ENCODE measurements at places on chromosomes 5 and 9. TPM values are rescaled to one million over a fixed set of nuclear protein-coding genes. Genes with fewer than 3 reads are reported as not detected.

- no peak overlapping the region for H3K27ac ChIP-seq
- no peak overlapping the region for H3K4me3 ChIP-seq
- H3K27me3 ChIP-seq = no peaks in the 10 kb centered on the region
- DNase-seq = no peak
- H3K36me3 ChIP-seq = peaks cover 40% of the 10 kb centered on the region
Observed at GRCh38 chr9:100324594-100325200, 28.0 kb downstream of the TEX10 start.

DNA sequence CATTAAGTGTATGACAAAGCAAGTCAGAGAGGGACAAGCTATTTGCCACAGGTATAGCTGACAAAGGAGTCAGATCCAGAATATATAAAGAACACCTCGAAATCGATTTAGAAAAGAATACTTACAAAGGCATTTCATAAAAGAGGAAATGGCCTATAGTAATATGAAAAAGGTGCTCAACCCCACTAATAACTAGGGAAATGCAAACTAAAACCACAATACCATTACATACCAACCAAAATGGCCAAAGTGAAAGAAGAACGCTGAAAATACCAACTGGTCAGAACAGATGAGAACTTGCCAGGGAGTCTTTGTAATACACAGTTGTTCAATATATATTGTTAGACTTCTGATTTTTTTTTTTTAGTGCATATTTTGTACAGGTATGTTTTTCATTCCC, 152.9 kb downstream of the CDC42SE2 start:
- no peak for DNase-seq
- H3K27ac ChIP-seq = peak overlapping the region; percentile 19
- peaks cover 33% of the 10 kb centered on the region for H3K36me3 ChIP-seq
- no peak overlapping the region for H3K4me3 ChIP-seq

DNA sequence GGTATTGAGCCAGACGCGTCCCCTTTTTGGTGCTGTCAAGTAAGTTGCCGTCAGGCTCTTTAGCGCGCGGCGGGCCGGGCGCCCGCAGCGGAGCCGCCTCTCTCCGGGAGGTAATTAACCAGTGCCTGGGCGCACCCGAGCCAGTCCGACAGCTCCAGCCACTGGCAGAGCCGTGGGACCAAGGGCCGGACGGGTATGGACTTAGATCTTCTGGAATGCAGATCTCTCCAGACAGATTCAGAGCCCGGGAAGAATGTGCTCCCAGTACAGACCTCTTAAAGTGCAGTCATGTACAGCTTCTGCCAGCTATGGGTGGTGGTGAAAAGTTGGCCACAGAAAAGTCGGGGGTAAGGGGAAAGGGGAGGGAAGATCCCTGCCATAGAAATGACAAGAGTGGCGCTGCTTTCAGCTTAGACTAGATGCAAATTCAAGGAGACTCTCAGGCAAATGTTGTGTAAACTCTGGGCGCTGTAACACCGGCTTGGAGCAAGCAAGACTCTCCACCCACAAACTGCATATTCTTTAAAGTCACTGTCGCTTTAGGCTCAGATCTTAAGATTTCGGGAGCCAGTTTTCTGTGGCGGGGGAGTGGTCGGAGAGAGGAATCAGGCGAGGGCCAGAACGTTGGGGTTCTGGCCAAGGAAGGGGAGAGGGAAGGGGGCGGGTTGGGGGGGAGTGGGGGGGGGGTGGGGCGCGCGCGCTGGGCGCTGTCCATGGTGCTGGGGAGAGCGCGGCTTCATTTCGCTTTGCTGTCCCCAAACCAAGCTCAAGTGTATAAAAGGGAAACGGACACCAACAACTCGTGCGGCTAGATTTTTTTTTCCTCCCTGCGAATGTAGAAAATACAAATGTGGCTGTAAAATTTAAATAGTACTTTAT, 29.2 kb downstream of the NR2F1 start:
- DNase-seq = no peak
- no peak overlapping the region for H3K27ac ChIP-seq
- H3K27me3 ChIP-seq = peaks cover 85% of the 10 kb centered on the region
- H3K36me3 ChIP-seq = peaks cover 2% of the 10 kb centered on the region

GRCh38 chr9:91012933-91013841, 211.6 kb downstream of the SYK start:
- H3K4me1 ChIP-seq = peaks cover 3% of the 10 kb centered on the region
- H3K36me3 ChIP-seq = peaks cover 3% of the 10 kb centered on the region
- H3K27ac ChIP-seq = peak overlapping the region; percentile 23
- no peak for DNase-seq
- no peak overlapping the region for H3K4me3 ChIP-seq

C5orf46 gene
- total RNA-seq = not detected

DNA sequence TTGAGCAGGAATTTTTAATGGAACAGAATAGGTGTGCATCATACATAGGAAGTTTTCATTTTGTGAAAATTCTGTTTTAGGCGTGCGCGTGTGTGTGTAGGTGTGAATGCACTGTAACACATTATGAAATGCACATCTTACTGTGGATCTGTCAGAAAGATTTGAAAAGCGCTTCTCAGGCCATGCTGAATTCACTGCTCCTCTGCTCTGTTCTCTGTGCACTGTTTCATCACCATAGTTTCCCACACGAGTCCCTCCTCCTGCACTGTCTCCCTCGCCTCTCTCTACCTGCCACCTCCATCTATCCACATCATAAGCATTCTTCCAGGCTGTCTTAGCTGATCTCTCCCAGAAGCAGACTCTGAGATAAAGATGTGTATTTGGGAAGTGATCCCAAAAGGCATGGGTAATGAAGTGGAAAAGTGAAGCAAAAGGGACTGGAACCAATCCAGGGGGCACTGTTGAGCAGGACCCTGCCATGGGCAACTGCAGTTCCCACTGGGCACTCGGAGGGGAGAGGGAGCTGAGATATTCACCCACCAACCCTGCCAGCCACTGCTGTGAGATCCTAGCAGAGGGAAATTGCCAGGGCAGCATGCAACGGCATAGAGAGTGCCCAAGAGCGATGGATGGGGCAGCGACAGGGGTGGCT, 65.9 kb downstream of the GABBR2 start:
- no peak for DNase-seq
- no peak overlapping the region for H3K27ac ChIP-seq
- no peaks in the 10 kb centered on the region for H3K4me1 ChIP-seq
- H3K27me3 ChIP-seq = peaks cover 4% of the 10 kb centered on the region
- H3K36me3 ChIP-seq = no peaks in the 10 kb centered on the region

DNA sequence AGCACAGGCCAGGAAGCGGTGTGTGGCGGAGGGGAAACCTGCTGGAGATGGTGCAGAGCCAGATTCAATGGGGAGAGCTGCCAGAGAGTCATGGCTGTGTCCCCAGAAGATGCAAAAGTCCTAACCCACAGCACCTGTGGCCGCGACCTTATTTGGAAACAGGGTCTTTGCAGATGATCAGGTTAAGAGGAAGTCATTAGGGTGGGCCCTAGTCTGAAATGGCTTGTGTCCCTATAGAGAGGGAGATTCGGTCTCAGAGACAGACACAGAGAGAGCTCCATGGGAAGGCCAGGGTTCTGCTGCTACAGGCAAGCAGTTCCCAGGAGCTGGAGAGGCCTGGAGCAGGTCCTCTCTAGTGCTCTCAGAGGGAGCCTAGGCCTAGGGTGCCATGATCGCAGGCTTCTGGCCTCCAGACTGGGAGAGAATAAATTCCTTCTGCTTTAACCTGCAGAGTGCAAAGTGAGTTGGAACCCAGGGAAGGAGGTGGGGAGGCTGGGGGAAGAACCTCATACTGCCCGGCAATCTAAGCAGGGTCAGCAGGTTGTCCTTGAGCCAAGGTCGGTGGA, 1.9 kb upstream of the LPCAT1 start:
- H3K27ac ChIP-seq = no peak overlapping the region
- H3K4me3 ChIP-seq = no peak overlapping the region
- DNase-seq = no peak

DNA sequence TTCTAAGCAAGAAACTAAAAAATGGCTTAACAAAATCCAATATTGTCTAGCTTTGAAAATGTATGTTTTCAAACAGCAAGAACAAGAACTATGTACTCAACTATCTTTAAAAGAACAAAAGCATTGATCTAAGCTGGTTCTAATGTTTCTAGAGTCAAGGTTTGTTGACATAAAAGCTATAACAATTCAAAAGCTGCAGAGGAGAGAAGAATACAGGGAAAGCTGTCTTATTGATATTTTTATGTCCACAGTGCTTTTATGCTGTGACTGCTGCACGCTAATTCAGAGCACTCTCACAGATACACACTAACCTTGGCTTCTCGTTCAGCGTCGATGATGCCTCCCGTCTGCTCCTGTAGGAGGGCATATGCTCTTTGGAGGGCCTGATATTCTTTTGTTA, 129.5 kb upstream of the DPYSL3 start:
- no peaks in the 10 kb centered on the region for H3K27me3 ChIP-seq
- H3K4me1 ChIP-seq = no peaks in the 10 kb centered on the region
- DNase-seq = no peak
- H3K27ac ChIP-seq = no peak overlapping the region

GRCh38 chr9:78101247-78101646, 69.6 kb upstream of the GNAQ start:
- H3K4me3 ChIP-seq = no peak overlapping the region
- H3K4me1 ChIP-seq = peaks cover 22% of the 10 kb centered on the region
- peaks cover 1% of the 10 kb centered on the region for H3K36me3 ChIP-seq
- H3K27me3 ChIP-seq = peaks cover 2% of the 10 kb centered on the region

DNA sequence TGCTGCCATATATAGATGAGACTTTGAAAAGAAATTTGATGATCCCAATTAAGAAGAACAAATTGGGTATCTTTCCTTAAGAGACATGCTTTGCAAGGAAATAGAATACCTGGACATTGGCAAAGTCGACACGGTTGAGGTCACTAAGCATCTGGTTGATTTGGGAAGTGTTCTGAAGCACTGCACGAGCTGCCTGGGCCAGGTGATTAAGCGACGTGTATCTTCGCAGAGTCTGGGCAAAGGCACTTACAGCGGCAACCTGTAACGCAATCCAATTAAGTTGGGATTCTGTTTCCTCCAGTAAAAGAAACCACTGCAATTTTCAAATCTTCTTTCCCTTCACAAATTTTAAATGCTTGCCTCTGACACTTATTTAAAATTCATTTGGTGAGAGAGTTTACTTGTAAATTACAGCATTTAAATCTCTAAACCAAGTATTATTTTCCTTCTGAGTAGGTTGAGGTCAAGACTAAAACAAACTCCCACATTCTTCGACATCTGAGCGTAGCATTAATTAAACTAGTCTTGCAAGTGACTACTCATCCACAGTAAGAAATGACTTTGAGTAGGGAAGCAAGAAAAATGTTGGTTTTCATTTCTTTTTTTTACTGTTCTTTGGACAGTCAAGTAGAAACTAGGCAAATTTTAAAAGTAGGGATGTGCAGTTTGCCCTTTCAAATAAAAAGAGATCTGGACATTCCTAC, 262.8 kb downstream of the RFX3 start:
- H3K4me1 ChIP-seq = no peaks in the 10 kb centered on the region
- H3K4me3 ChIP-seq = no peak overlapping the region
- no peaks in the 10 kb centered on the region for H3K36me3 ChIP-seq
- no peak for DNase-seq
- no peaks in the 10 kb centered on the region for H3K27me3 ChIP-seq

NPDC1 gene
- 58.1 TPM for total RNA-seq

DNA sequence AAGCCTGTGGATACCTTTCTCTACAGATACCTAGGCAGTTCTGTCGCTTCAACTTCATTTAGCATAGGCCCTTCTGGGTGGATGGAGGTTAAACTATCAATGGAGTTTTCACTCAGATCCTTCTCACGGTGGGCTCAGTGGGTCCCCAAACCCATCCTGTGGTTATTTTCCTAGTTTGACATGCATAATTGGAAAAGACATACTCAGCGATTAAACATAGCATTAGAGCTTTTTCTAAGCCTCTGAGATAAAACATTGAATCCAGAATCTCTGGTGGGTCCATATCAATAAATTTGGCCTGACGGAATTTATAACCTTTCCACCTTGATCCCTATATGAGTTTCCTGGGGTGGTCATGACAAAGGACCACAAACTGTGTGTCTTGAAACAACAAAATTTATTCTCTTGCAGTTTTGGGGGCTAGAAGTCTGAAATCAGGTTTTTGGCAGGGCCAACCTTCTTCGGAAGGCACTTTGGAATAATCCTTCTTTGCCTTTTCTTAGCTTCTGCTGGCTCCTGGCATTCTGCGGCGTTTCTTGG, 1.7 kb upstream of the OTULIN start:
- peak overlapping the region; percentile 96 for H3K4me3 ChIP-seq
- DNase-seq = no peak
- H3K4me1 ChIP-seq = peaks cover 50% of the 10 kb centered on the region
- H3K36me3 ChIP-seq = peaks cover 37% of the 10 kb centered on the region

FOXD4 gene
- not detected for total RNA-seq

PCDHA2 gene
- total RNA-seq = not detected

DNA sequence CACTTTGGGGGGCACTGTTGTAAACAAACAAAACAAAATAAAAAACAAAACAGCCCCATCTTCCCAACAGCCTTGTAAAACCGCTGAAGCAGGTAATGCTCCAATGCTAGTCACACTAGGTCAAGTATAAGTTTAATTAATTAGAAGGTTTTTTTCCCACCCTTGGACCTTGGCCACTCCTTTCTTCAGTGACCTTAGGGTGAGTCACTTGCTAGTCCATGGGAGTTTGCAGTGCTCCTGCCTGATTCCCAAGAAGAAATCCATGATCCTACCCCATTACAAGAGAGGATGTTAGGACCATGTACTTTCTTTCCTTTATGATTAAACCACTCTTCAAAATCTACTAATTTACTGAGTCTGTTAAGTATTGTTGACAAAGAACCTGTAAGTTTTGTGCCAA, 192.2 kb upstream of the CDKN2B start:
- no peak for DNase-seq
- H3K4me1 ChIP-seq = peaks cover 4% of the 10 kb centered on the region
- H3K27me3 ChIP-seq = peaks cover 38% of the 10 kb centered on the region
- H3K4me3 ChIP-seq = no peak overlapping the region
- H3K36me3 ChIP-seq = no peaks in the 10 kb centered on the region

DNA sequence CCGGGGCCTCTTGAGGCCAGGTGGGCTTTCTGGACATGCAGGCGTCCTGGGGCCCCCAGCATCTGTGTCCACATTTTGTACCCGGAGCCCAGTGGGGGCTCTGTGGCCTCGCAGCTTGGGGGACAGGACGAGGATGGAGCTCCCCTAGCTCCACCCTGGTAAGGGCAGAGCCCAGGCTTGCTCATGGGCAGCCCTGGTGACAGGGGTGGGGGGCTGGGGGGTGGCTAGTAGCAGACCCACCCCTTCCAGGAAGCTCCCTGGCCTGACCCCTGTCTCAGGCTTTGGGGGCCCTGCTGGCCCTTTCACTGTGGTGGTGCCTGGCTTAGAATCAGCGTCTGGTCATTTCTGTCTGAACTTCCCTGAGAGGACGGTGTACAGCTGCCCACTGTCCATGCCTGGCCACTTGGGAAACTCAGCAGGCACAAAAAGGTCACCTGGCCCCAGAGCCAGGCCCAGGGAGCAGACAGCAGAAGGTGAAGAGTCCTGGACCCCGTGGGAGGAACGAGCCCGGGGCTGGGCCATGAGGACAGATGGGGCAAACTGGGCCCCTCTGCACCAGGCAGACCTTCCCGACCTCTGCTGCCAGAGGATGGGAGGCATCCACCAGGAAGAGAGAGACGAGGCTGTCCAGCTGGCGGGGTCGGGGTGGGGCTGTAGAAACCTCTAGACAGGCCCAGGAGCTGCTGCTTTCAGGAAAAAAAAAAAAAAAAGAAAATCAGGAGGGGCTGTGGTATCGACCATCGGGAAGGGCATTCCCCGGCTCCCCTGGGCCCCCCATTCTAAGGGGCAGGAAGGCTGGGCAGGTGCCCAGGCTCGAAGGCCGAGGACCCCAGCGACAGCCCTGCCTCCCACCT, 52.8 kb downstream of the EXD3 start:
- DNase-seq = no peak
- H3K4me3 ChIP-seq = no peak overlapping the region
- H3K4me1 ChIP-seq = no peaks in the 10 kb centered on the region
- peaks cover 1% of the 10 kb centered on the region for H3K36me3 ChIP-seq
- no peak overlapping the region for H3K27ac ChIP-seq
- no peaks in the 10 kb centered on the region for H3K27me3 ChIP-seq

GRCh38 chr9:13332571-13332970, 53.1 kb upstream of the MPDZ start:
- H3K4me1 ChIP-seq = no peaks in the 10 kb centered on the region
- no peaks in the 10 kb centered on the region for H3K36me3 ChIP-seq
- no peaks in the 10 kb centered on the region for H3K27me3 ChIP-seq
- no peak for DNase-seq
